Kasumi-1 (cell line): ENCODE measurements at places on chromosomes 1 and 21.

DNA sequence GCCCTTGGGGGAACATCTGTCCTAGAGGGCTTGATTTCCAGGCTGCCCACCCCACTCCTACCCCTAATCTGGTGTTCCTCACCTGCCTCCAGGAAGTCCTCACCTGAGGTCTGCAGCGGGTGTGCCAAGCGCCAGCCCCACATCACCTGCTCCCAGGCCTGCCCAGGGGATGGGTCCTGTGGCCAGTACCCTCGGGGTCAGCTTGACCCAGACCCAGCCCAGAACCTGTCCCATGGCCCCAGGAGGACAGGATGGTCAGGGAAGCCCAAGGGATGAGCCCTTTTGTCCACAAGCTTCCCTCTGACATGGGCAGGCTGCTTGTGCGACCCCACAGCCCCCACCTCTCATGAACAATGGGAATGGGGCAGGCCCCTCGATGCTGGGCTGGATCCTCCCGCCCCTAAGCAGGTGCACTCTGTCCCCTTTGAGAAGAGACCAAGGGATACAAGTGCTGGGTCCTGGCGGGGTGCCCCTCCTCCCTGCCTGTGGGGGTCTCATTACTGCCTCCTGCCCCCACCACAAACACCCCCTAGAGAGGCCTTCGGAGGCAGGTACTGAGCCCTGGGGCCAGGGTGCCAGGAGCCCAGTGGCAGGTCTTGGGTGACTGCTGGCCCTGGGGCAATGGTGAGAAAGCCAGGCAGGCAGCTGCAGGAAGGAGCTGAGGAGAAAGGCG lies 3.2 kb downstream of the MIB2 start:
- no peak for DNase-seq

- DNase-seq = no peak
Observed at GRCh38 chr1:119133987-119134386, 6.5 kb downstream of the WARS2 start.

DNA sequence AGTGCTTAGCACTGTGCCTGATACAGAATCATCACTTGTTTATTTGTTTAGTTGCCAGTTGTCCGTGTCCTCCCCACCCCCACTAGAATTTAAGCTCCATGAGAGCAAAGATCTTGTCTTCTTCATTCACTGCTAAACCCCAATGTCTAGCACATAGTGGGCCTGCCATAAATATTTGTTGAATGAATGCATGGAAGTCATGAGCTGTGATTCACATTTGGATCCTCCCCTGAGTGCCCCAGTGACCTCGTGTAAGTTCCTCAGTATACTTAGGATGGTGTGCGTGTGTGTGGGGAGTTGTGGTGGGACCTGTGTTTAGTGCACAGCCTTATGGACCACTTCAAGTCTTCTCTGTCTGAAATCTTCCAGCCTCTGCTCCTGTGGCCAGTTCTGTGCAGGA lies 23.1 kb downstream of the IER5 start:
- no peak for DNase-seq

DNA sequence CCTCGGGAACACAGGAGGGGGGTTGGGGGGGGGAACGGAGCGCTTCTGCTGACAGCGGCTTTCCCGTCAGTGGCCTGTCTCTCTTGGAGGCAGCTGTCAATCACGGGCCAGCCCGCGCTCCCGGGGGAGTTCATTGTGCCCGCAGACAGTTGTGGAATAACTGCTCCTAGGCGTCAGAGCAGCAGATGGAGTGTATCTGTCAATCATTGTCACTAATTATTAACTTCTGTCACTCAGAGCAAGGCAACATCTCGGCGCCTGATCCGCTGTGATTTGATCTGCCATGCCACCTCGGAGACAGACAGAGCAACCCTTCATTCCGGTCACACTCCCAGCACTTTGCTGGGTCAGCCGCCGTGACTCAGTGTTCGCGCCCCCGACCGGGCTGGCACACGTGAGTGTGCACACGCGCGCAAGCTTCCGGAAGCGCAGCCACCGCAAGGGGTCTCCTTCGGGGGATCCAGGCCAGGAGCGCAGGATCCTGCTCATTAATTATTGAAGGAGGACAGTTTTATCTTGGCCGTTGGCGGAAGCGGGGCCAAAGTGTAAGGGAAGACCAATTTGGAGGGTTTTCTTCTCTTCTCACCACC lies 75.8 kb downstream of the RRAGC start:
- no peak for DNase-seq

- DNase-seq = no peak
Observed at GRCh38 chr1:22261580-22261979, 118.7 kb upstream of the WNT4 start.

GRCh38 chr1:156471496-156472490 lies 28.8 kb downstream of the MEF2D start:
- no peak for DNase-seq

- no peak for DNase-seq
Observed at GRCh38 chr21:35136586-35137219, 87.6 kb upstream of the RUNX1 start.

GRCh38 chr1:78222225-78222959 lies 176.6 kb downstream of the GIPC2 start:
- no peak for DNase-seq

DNA sequence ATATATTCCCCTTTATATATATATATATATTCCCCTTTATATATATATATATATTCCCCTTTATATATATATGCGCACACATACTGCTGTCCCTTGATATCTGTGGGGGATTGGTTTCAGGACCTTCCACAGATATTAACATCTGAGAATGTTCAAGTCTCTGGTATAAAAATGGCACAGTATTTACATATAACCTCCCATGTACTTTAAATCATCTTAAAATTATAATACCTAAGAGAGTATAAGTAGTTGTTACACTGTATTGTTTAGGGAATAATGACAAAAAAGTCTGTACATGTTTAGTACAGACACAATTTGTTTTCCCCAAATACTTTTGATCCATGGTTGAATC lies 45.8 kb downstream of the NR5A2 start:
- no peak for DNase-seq

- no peak for DNase-seq
Observed at GRCh38 chr1:245953876-245954660, 553.0 kb downstream of the SMYD3 start.

DNA sequence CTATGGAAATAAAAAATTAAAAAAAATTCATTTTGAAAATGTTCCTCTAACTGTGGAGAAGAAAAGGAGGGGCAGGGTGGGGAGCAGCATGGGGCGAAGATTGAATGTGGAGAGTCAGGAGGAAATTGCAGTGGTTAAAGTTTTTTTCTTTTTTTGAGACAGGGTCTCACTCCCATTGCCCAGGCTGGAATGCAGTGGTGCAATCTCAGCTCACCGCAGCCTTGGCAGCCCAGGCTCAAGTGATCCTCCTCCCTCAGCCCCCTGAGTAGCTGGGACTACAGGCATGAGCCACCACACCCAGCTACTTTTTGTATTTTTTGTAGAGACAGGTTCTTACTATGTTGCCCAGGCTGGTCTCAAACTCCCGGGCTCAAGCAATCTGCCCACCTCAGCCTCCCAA lies 67.6 kb downstream of the ADSS2 start:
- DNase-seq = no peak

GRCh38 chr1:107804134-107804533 lies 160.8 kb downstream of the VAV3 start:
- DNase-seq = peak; percentile 86

GRCh38 chr1:96365596-96366390 lies 355.8 kb upstream of the PTBP2 start:
- DNase-seq = no peak

DNA sequence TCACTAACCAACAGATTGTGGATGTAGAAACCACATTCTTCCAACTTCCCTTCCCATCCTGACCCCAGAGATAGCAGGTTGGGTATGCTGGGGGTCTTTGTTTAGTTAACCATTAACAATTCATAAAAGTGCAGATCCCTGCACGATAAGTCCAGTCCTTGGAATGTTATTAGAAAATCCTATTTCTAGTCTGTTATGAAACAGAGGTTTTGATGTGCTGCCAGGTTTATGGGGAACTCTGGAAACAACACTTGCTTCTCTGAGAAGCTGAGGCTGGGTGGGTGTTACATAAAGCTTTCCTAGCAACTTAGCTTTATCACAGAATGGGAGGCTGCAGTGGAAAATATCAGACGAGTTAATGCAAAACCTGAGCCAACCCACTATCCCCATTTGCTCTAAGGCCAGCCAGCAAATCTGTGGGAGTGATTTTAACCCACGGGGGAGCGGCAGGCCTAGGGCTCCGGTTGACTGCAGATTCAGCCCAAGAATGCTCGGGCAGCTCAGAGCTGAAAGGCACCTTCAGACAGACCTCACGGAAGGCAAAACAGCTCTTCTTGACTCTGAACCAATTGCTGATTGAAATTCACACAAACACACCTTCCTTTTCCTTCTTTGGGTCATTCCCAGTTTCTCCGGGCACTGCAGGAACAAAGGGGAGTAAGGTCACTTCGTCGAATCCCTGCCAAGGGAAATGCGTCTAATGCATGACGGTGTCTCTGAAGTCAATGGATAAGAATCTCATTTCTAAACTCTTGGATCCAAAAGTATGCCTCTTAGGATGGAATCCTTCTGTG lies 111.7 kb upstream of the IRF2BP2 start:
- DNase-seq = no peak

DNA sequence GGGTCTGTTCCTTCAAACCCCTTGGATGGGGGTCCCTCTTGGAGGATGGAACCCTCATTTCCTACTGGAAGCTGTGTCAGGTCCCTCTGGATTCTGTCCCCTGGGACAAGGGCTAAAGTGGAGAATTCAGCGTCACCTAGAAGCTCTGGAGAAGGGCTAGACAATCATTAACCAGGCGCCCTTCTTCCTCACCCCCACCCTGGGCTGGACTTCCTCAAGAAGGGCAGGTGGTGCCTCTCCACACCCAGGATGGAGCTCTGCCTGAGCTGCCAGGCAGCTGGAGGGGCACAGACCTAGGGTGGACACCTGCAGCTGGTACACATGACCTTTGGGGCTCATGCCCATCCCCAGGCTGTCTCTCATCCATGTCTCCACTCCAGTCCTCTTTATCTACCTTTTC lies 3.6 kb downstream of the CELF3 start:
- DNase-seq = no peak

DNA sequence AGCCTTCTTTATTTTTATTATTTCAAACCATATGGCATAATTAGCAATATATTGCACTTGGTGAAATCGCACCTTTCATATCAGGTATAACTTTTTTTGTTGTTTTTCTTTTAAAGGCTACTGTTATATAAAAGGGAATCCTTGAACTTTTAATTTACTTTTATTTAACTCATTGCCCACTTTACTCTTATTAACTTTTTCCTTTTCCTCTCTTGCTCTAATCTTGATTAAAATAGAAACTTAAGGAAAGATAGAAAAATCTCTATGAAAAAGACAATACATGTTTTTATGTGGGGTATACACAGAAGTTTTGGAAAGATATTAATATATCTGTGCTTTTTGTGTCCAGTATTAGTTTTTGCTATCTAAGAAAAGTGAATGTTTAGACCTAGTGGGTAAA lies 805.8 kb downstream of the USP25 start:
- no peak for DNase-seq

GRCh38 chr1:65195495-65196417 lies 47.8 kb downstream of the AK4 start:
- no peak for DNase-seq

DNA sequence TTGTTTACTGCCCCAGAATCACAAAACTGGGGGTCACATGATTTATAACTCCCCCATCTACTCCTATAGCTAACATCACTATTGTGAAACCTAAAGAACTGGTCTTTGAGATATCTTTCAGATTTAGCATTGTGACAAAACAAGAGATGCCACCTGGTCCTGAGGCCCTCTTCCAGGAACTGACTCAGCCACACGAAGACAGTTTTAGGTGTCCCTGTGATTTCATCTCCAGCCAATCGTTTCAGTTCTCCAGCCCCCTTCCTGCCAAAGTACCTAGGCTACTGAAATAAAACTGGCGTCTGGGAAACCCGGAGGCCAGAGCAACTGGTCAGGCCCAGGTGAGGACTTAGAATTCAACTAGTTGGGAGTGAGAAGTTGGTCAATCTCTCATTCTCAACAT lies 36.6 kb downstream of the TBX19 start:
- DNase-seq = no peak

DNA sequence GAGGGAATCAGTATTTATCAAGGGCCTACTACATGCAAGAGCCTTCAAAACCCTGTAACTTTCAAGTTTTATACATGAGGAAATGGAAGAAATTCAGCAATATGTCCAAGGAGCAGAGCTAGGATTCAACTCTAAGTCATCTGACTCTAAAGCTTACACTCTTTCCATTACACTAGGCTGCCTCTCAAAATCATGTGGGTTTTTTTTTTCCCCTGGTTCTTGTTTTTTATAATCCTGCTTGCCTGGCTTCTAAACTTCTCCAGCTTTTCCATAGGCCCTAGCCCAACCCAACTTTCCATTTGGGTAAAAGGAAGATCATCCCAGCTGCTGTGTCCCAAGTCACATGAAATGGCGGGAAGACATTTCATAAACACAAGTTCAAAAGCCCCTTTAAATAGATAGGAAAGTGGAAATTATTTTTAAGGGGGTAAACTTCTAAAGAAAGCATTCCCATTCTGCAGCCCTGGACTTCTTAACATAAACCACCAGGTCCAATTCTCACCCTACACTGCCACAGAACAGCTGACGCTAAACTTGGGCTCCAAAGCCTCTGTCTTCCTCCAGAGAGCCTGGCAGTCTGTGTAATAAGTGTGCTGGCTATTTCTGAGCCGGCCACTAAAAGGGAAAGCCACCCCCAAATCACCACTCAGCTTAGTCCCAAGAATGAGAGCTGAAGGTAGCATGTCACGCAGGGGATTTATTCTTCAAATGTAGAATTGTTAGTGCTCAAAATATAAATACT lies 46.9 kb downstream of the ITPKB start:
- DNase-seq = no peak

DNA sequence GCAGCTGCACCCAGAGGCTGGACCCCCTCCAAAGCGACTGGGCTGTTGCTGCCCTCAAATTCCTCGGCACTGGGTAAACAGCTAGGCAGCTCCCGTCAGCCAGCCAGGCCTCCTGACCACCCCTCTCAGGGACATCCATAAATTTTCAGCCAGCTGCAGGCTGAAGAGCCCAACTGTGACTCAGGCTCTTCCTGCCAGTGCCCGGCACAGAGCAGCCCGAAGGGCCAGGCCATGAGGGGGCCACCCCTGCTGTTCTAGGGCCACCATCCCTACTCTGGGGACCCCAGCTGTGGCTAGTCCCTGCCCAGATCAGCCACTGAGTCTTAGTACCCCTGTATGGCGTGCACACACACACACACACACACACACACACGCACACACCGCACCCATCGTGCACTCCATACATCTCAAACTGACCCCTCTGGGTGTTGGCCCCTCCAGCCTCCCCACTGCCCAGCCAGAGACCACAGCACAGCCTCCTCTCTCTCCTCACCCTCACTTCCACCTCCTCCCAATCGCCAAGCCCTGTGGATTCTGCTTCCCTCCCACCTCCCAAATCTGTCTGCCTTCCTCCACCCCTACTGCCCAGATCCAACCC lies 6.2 kb upstream of the LAPTM5 start:
- DNase-seq = no peak

DNA sequence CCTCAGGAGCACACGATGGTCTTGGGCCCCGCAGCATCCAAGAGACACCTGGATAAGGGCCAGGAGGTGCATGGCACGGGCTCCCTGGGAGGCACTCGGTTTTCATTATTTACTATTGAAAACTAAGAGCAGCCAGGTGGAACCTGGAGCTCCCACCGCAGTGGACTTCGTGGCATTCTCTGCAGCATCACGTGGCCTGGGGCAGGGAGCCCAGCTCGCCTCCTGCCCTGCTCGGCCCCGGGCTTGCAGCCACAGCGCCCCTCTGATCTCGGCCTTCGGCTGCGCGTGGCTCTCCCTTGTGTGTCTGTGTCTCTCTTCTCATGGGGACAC lies 121.6 kb downstream of the SIK1 start:
- DNase-seq = no peak

- no peak for DNase-seq
Observed at GRCh38 chr1:31781756-31782371, 17.7 kb upstream of the ADGRB2 start.

GRCh38 chr1:154154534-154155191 lies at the start of gene NUP210L:
Gene NUP210L, minus strand, starts transcription at chr1:154155073.
- DNase-seq = no peak
